ENCODE measurements at places on chromosomes 7 and 10. TPM values are rescaled to one million over a fixed set of nuclear protein-coding genes. Genes with fewer than 3 reads are reported as not detected.

DNA sequence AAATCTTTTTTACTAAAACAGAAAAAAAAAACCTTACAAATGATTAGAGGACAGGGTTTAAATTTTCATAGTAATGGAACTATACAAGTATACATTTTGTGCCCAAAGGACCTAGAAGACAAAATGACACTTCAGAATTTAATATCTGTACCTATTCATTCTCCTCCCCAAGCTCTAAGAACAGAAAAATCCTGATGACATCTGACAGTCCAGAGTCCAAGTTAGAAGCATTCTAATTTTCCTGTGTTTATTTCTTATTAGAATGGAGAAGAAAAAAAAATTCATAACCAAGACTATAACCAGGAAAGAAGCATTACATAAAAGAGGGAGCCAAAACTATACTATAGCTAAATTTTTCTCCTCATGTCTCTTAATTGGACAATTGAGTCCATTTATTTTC, 138.9 kb upstream of the SLC13A1 start:
- H3K27ac ChIP-seq, result no peak overlapping the region
- DNase-seq, result no peak
- no peaks in the 10 kb centered on the region for H3K4me1 ChIP-seq
- no peaks in the 10 kb centered on the region for H3K27me3 ChIP-seq
- H3K4me3 ChIP-seq, result no peak overlapping the region

- peaks cover 53% of the 10 kb centered on the region for H3K36me3 ChIP-seq
- H3K4me1 ChIP-seq, result no peaks in the 10 kb centered on the region
- no peak for DNase-seq
- H3K27me3 ChIP-seq, result no peaks in the 10 kb centered on the region
These were observed 38.4 kb upstream of the CDH23 start for GRCh38 chr10:71358277-71358676.

DNA sequence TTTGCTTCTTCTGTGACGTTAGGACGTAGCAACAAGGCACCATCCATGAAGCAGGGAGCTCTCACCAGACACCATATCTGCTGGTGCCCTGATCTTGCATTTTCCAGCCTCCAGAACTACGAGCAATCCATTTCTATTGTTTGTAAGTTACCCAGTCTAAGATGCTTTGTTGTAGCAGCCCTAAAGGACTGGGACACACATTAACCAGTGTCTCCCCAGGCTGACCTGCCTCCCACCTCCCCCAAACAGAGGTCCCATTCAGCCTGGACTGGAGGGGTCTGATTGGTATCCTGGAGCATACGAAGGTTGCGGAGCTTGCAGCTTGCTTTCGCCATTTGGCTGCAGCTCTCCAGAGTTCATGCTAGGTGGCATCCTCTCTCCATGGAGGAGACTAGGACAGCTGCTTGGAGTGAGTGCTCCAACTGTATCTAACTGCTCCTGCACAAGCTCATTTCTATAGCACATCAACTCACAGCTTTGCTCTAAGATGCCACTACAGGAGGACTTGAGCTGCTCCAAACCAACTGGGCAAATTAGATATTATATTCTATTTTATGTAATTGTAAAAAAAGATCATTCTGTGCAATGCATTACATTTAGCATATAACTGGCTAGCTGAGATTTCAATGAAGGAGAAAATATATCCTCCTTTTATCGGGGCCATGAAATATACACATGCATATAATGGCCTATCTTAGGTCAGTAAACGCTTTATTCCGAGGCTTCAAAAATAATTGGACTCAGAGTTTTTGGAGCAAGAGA, 8.0 kb upstream of the GRK5 start:
- H3K27me3 ChIP-seq, result no peaks in the 10 kb centered on the region
- H3K27ac ChIP-seq, result no peak overlapping the region
- no peak overlapping the region for H3K4me3 ChIP-seq

DNA sequence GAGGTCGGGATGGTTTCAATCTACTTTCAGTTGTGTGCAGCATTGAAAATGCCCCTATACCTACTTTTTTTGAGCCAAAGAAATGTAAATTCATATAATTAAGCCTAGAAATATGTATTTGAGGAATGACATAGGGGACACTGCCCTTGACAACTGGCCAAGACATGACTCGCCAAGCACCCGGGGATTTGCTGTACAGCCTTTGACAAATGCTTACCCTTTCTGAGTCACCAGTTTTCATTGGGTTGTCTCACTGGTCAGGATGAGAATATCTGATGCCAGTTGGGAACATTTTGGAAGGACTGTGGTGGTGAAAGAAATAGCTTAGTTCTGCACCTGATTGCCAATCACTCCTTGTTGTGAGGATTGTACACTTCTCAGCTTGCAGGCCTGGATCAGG, 166.8 kb upstream of the HABP2 start:
- H3K27me3 ChIP-seq, result no peaks in the 10 kb centered on the region
- no peak overlapping the region for H3K4me3 ChIP-seq
- no peaks in the 10 kb centered on the region for H3K36me3 ChIP-seq
- peaks cover 56% of the 10 kb centered on the region for H3K4me1 ChIP-seq
- H3K27ac ChIP-seq, result no peak overlapping the region

Gene GBX1
- not detected for total RNA-seq

- no peaks in the 10 kb centered on the region for H3K27me3 ChIP-seq
- no peak for DNase-seq
- H3K4me1 ChIP-seq, result no peaks in the 10 kb centered on the region
- H3K4me3 ChIP-seq, result no peak overlapping the region
- peak overlapping the region; percentile 79 for H3K27ac ChIP-seq
These were observed 25.8 kb upstream of the EEPD1 start for GRCh38 chr7:36127075-36127740.

DNA sequence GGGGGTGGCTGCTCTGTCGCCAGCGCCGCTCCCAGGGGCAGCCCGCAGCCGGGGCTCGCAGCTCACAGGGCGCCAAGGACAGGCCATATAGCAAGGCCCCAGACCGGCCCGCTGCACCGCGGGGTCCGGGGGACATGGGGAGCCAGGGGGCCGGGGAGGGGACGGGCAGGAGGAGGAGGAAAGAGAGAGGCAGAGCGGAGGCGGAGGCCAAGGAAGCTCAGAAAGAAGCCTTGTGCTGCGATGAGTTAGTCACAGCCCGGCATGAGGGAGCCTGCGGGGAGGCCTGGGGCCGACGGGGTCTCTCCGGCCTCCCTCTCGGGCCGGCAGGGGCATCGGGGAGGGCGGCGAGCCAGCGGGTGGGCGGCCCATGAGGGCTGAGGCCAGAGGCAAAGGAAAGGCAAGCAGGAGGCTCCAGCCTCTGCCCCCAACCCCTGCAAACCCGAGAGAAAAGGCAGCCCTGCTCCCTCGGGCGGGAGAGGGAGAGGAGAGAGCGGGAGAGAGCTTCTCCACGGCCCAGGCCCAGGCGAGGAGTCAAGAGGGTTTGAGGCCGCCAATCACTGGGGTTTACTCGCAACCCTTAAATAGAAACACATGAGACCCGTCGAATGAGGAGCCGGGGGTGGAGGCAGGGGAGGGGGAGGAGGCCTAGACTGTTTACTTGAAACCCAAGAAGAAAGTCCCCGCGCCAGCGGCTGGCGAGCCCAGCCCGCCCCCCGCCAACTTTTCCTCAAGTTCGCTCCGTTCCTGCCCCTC, 167.9 kb downstream of the NEURL1 start:
- DNase-seq, result peak; percentile 98
- H3K27ac ChIP-seq, result peak overlapping the region; percentile 97
- peak overlapping the region; percentile 65 for H3K4me3 ChIP-seq

Gene DDIT4
- total RNA-seq, result 77.2 TPM

Measured in sigmoid colon (tissue), 7 donors.